Regular cardiac myocyte (primary cell): ENCODE measurements at places on chromosomes 12 and 14. TPM values are rescaled to one million over a fixed set of nuclear protein-coding genes. Genes with fewer than 3 reads are reported as not detected.

Gene IL22
- not detected in 2 replicates for total RNA-seq

Gene RBP5
- total RNA-seq = 0.19 TPM in 1 of 2 replicates, not detected in the other

Gene GPR162
- 0.96 and 2.5 TPM in 2 replicates for total RNA-seq

Gene DEGS2
- total RNA-seq = under 0.01 and 0.28 TPM in 2 replicates

Gene BCL2L2
- 18.3 and 18.4 TPM in 2 replicates for total RNA-seq
